ENCODE measurements at places on chromosomes 16 and 17.

DNA sequence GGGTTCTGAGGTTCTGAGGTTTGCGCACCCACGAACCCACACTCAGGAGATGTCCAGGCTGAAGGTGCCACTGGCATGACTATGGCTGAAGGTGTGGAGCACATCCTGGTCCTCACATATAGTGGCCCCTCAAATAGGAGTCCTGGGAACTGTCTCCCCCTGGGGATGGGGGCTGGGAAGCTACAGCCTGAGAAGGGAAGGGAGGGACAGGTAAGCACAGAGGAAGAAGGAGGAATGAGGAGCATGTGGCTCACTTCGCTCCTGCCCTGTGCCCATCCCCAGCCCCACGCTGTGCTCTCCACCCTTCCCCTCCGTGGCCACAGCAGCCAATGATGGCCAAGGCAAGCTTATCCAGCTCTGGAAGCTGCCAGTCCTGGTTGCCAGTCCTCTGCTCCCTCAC, 123.9 kb upstream of the LHX1 start:
- no peak for DNase-seq

DNA sequence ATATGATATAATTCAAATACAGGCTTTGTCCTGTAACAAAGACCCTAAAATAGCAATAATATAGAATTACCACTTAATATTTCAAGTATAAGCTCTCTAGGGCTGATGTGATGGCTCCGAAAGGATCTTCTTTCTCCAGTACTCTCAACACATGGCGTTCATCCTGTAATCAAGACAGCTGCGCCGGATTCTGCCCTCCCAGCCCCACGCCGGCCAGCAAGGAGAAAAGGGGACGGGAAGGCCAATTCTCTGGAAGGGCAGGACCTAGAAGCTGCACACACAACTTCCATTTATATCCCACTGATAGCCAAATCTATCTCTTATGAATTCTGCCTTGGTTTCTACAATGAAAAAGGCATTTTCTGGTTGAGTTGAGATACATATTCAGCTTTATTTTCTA, 32.0 kb downstream of the CCDC182 start:
- no peak for DNase-seq

GRCh38 chr16:82585675-82586074, 41.1 kb upstream of the CDH13 start:
- no peak for DNase-seq

GRCh38 chr17:39765175-39765574, 27.4 kb downstream of the GRB7 start:
- DNase-seq, result no peak

- DNase-seq, result no peak
Measured at GRCh38 chr17:58630883-58631522, 60.8 kb downstream of the TEX14 start.

GRCh38 chr17:70022175-70022574, 52.9 kb upstream of the KCNJ16 start:
- DNase-seq, result no peak

- no peak for DNase-seq
Measured at GRCh38 chr17:15511142-15511541, 43.7 kb upstream of the CDRT4 start.
